ENCODE measurements at places on chromosomes 2 and 18.
A peak's percentile ranks its signal among the peaks of the same experiment; 100 is the strongest.

DNA sequence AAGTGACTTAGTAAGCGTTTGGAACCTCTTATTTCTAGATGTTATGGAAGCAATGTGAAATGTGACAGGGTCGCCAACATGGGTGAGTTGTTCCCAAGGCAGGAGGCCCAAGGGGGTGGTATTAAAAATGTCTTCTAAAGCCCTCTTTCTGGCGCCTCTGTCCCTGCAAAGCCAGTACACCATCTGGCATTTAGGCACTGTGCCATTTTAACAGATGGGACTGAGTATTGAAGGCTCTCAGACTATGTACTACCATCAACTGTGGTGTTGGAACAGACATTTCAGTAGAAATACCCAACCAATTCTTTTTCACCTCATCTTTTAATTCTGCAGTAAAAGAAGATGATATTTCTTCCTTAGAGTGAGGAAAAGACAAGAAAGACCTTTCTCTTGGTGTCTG is 384.5 kb upstream of the MMADHC start:
- DNase-seq = no peak

- peak; percentile 9 for DNase-seq
Measured at GRCh38 chr2:172226244-172227061, 123.8 kb upstream of the DLX2 start.

DNA sequence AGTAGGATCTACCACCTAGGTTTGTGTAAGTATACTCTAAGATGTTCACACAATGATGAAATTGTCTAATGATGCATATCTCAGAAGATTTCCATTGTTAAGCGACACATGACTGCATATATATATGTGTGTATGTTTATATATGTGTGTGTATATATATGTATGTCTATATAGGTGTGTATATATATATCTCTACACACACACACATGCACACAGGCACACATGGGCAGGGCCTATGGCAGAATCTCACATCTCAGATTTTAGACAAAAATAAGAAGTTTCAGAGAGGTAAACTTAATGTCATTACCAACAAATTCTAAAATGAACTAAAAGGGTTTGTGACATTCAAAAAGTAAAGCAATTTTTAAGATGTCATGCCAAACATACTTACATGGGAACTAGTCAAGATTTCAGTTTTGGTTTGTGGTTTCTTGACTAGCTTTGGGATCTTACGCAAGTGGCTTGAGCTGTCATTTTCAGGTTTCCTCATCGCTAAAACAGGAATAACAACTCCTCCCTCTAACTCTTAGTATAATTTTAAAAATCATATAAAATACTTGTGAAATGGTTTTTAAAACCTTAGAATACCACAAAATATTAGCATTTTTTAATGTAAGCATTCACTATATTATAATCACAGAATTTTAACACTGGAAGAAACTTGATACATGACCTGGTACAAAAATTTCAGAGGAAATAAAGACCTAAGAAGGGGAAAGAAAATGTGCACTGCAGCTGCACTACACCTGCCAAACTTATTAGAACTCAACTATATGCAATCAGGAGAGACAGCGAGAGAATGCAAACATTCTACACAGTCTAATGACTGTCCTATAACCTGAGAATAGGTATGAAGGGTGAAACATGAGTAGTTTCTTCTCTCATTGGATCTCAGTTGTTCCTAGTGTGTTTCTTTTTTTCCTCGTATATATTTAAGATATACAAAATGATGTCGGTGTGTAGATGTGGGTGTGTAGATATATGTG is 75.7 kb downstream of the TTC21B start:
- no peak for DNase-seq

- DNase-seq = no peak
Measured at GRCh38 chr2:218858671-218859555, 692 bp upstream of the WNT6 start.

GRCh38 chr2:185338104-185338503 is 400.5 kb upstream of the FSIP2 start:
- DNase-seq = no peak

- DNase-seq = no peak
Measured at GRCh38 chr2:55009277-55010060, 40.8 kb downstream of the RTN4 start.

DNA sequence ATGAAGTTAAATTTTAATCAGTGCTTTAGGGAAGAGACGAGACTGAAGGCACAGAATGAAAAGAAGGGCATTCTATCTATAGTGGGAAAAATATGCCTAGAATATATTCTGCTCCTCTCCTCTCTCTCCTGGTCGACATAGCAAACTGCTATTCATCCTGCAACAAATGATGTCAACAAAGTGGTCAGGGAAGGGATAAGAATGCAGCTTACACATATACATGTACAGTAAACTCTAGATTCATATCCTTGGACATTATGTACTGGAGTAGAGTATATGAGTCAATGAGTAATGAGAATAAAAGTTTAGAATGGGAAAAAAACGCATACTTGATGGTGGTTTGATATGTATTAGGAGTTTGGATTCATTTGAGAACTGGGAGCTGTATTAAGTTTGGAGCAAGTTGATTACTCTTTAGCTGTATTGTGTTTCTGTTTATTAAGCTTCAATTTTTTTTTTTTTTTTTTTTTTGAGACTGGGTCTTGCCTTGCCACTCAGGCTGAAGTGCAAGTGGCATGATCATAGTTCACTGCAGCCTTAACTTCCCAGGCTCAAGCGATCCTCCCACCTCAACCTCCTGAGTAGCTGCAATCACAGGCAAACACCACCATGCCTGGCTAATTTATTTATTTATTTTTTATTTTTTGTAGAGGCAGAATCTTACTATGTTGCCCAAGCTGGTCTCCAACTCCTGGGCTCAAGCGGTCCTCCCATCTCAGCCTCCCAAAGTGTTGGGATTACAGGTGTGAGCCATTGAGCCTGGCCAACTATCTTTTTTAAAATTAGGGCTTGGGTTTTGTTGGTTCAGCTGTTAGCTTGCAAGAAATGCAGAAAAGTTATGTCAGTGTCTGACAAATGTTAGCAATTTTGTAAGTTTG is 53.8 kb downstream of the STAT1 start:
- DNase-seq = no peak

- DNase-seq = no peak
Measured at GRCh38 chr2:62672601-62673000, 32.9 kb upstream of the EHBP1 start.

- no peak for DNase-seq
Measured at GRCh38 chr2:236940916-236941520, 144.7 kb upstream of the COPS8 start.

- no peak for DNase-seq
Measured at GRCh38 chr2:109508556-109508955, 105.2 kb downstream of the SEPTIN10 start.

DNA sequence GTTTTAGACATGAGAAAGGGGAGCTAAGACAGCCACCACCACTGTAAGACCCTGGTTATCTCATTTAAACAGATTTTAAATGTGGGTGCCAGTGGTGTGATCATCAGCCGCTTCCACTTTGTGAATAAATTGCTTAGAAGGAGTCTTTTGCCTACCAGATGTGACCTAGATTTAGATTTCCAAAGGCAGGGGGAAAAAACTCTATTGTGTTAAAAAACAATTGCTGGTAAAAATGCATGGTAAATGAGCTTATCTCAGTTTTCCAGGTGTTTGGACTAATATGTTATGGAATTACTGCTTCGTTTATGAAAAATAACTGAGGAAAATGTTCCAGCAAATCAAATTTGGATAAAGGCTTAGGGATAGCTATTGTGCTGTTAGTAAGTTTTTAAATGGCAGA is 466.3 kb upstream of the RAB12 start:
- DNase-seq = no peak

DNA sequence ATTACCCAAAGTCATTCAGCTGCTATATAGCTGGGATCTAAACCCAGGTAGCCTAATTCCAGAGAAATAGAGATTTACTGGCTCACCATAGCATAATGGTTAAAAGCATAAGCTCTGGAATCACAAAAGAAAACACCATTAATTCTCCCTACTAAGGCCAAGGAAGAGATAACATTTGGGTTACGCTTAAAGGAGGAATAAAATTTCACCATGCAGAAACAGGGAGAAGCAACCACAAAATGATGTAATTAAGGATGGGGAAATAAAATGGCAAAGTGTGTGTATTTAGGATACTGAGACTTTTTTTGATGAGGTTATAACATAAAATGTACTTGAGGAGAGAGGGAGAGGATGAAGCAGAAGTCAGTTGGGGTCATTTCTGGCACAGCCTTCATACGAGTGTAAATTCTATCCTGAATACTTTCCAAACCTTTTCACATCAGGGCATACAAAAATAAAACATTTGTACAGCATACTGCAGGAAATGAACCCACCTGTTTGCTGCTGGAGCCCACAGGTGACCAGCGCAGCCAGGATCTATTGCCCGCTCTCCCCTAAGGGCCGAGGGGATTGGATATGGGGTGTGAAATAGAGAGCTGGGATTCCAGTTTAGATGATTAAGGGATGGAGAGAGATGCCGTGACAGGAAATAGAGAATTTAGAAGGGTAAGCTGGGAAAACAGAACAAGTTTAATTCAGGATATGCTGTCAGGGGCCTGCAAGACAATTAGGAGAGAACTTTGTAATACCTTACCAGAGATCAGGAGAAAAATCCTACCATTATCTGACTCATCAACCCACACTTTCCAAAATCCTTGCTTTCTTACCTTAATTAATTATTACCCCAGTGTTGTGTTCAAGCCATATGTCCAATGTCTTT is 43.8 kb upstream of the SERTAD2 start:
- DNase-seq = no peak

DNA sequence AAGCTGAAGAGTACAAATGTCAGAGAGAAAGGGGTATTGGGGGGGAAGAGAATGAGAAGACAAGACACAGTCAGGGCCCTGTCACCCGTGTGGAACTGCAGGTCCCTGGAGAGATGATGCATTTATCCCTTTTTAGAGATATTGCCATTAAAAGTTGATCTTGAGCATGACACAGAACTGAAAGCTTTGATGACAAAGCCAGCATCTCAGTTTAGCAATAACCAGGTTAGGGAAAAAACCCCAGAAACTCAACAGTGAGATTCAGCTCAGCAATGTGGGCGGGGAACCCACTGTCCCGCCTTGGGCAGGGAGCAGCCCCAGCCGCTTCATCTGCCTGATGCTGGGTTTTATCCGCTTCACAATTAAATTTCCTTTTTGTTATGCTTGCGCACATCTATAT is 181.1 kb downstream of the NEDD4L start:
- DNase-seq = no peak

GRCh38 chr18:59340312-59340711 is 18.8 kb downstream of the LMAN1 start:
- DNase-seq = no peak

- no peak for DNase-seq
Measured at GRCh38 chr2:239225371-239225851, 175.4 kb downstream of the HDAC4 start.

GRCh38 chr2:56232912-56233311 is 49.1 kb downstream of the CCDC85A start:
- DNase-seq = no peak

GRCh38 chr2:228627510-228627909 is 446.0 kb upstream of the SPHKAP start:
- no peak for DNase-seq

All from activated CD8-positive, alpha-beta memory T cell treated with anti-CD3 and anti-CD28 coated beads for 1 hour (primary cell).